ENCODE measurements at places on chromosomes 2 and 18.

DNA sequence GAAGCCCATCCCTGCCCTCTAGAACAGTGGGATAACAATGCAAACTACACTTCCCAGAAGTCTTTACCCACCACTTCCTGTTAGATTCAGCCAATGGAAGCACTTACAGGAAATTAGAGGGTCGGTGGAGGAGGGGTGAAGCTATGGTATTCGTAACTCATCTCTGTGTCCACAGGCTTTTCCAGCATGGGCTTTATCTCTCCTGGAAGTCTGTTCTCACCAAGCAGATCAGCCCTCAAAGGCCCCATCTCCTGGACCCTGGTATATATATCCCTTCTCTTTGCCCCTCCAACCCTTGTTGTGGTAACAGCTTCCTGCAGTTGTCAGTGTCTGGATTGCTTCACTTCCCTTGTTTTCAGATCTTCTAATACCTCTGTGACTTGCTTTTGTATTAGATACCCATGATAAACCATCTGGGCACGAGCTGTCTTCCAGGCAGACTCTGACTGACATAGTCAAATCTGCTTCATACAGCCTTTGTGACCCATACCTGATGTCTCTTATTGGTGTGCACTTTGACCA is 475.0 kb upstream of the POU3F3 start:
- no peak for DNase-seq

GRCh38 chr2:142649581-142649980 is 227.9 kb upstream of the KYNU start:
- no peak for DNase-seq

DNA sequence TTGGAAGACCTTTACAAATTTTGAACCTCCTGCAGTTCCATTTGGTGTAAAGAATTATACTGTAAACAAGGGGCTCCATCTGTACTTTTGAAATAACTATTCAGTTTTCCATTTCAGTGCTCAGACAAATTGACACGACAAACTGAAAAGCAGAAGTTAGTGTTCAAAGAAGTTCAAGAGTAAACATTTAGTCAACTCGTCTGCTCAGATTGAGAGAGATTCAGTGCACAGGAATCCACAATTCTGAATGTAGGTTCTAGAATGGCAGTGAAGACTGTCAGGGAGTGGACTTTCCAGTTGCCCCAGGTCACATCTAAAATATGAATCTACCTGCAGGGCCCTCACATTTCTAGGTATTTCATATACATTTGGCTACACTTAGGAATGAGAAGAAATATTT is 322.3 kb upstream of the TCF4 start:
- DNase-seq: no peak

GRCh38 chr2:26414311-26414710 is 12.6 kb downstream of the DRC1 start:
- no peak for DNase-seq

DNA sequence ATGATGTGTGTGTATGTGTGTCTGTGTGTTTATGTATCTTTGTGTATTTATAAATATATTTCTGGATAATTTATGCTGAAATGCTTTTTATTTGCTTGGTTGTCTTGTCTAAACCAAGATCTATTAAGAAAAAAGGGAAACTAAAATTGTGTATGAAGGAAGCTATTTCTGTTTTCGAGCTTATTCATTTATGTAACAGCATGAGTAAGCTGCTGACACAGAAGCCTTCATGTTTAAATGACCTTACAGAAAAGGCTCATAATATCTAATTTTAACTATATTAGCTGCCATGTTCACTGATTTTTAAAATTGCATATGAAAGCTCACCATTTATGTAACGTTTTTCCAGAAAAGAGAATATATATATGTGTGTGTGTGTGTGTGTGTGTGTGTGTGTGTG is 392.8 kb downstream of the PTH2R start:
- DNase-seq: no peak

- DNase-seq: no peak
Observed at GRCh38 chr2:241893265-241893664, 23.7 kb downstream of the RTP5 start.

DNA sequence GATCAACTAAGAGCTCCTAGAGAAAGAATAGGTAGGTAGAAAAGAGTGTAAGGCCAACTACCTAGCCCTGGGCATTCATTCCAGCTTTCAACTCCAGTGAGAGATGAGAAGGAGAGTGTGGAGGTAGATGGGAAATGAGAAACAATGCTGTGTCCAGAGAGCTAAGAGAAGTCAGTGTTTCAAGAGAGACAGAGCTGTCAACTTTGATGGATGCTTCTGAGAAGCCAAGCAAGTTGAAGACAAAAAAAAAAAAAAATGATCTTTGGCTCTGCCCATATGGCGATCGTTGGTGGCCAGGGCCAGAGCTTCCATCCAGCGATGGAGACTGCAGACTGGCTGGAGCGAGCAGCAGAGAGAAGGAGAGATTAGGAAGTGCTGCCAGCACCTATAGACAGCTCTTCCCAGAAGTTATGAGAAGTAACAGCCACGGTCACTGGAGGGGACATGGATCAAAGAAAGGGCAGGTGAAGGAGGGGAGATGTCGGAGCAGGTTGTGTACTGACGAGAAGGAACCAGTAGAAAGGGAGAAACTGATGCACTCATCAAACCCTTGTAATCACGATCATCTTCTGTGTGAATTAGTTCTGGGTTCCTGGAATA is 112.4 kb upstream of the PPP1CB start:
- no peak for DNase-seq

- DNase-seq: no peak
Observed at GRCh38 chr18:75320506-75320905, 107.0 kb downstream of the SMIM21 start.

- no peak for DNase-seq
Observed at GRCh38 chr2:203625701-203626100, 80.7 kb upstream of the CD28 start.

- DNase-seq: no peak
Observed at GRCh38 chr2:108823286-108823685, 36.7 kb downstream of the CCDC138 start.

- no peak for DNase-seq
Observed at GRCh38 chr2:16155366-16155765, 215.0 kb downstream of the MYCN start.

- no peak for DNase-seq
Observed at GRCh38 chr2:66813525-66813924, 378.6 kb downstream of the MEIS1 start.

DNA sequence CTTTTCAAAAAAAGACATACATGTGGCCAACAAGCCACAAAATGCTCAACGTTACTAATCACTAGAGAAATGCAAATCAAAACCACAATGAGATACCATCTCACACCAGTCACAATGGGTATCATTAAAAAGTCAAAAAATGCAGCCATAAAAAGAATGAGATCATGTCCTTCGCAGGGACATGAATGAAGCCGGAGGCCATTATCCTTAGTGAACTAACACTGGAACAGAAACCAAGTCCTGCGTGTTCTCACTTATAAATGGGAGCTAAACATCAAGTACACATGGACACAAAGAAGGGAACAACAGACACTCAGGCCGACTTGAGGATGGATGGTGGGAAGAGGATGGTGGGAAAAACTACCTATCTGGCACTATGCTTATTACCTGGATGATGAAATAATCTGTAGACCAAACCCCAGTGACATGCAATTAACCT is 17.8 kb upstream of the ATL2 start:
- no peak for DNase-seq

GRCh38 chr18:61360404-61361383 is 27.5 kb downstream of the CDH20 start:
- DNase-seq: no peak

GRCh38 chr2:150256736-150257135 is 230.7 kb downstream of the RND3 start:
- DNase-seq: no peak

- no peak for DNase-seq
Observed at GRCh38 chr2:132734961-132735360, 65.0 kb upstream of the LYPD1 start.

GRCh38 chr2:197247083-197247482 is 63.5 kb downstream of the ANKRD44 start:
- no peak for DNase-seq

DNA sequence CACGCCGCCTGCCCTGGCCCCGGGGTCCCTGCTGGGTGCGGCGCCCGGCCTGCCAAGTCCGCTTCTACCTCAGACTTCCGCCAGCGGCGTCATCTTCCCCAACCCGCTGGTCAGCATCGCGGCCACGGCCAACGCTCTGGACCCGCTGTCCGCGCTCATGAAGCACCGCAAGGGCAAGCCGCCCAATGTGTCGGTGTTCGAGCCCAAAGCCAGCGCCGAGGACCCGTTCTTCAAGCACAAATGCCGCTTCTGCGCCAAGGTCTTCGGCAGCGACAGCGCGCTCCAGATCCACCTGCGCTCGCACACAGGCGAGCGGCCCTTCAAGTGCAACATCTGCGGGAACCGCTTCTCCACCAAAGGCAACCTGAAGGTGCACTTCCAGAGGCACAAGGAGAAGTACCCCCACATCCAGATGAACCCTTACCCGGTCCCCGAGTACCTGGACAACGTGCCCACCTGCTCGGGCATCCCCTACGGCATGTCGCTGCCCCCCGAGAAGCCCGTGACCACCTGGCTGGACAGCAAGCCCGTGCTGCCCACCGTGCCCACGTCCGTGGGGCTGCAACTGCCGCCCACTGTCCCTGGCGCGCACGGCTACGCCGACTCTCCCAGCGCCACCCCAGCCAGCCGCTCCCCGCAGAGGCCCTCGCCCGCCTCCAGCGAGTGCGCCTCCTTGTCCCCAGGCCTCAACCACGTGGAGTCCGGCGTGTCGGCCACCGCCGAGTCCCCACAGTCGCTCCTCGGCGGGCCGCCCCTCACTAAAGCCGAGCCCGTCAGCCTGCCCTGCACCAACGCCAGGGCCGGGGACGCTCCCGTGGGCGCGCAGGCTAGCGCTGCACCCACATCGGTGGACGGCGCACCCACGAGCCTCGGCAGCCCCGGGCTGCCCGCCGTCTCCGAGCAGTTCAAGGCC is 13.7 kb downstream of the SALL3 start:
- no peak for DNase-seq

- no peak for DNase-seq
Observed at GRCh38 chr2:73993376-73993775, 8.7 kb downstream of the TET3 start.

DNA sequence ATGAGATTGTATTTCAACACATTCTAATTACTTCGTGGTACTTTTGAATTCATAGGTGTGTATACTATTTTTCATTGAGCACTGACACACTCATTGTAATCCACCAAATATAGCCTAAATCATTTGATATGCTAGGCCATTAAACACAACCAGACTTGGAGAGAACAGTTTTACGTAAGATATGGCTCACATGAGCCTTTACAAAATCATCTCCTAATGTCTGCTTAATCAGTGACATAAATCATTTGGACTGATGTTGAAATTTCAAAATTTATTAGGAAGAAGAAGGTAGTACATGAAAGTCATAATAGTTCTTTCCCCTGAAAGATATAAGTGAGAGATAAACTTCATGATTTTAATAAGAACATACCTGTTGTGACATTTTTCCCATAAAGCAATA is 550.2 kb upstream of the LINC00305 start:
- no peak for DNase-seq

- no peak for DNase-seq
Observed at GRCh38 chr18:24876266-24876665, 415.8 kb downstream of the HRH4 start.

- no peak for DNase-seq
Observed at GRCh38 chr18:55003695-55004094, 44.4 kb upstream of the CCDC68 start.

- DNase-seq: no peak
Observed at GRCh38 chr2:144211826-144212225, 308.1 kb downstream of the ZEB2 start.

DNA sequence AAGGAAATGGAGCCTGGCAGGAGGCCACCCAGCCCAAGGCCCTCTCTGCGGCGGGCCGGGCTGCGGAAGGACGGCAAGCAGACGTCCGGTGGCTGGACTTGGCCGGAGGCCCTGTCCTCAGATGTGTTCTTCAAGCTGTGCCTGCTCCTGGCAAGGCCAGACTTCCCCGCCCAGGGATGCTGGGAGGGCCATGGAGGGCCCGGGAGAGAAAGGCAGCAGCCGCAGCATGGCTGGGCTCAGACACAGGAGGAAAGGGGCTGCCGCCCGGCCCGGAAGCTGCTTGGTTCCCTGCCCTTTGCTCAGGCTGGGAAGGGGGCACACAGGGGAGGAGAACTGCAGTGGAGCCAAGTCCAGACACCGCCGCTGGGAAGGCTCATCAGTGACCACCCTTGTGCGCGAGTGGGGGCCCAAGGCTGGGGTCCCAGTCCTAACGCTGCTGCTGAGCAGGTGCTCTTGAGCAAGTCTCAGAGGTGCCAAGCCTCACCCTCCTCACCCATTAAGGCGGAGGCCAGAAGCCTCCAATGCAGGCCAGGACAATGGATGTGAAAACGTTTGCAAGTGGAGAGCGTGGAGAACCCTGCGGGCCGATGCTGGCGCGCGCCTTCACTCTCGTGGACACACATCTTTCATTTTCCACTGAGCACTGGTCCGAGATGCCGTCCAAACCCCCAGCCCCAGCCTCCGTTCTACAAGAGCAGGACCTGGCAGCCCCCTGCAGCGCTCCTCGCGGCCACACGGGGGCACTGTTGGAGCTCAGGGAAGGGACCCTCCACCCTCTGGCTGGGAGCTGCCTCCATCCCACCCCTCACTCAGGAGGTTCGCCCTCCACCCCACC is 7.9 kb downstream of the CROCC2 start:
- DNase-seq: peak; percentile 53

GRCh38 chr18:5979176-5979888 is 84.0 kb upstream of the TMEM200C start:
- no peak for DNase-seq

Measured in stimulated activated effector memory CD8-positive, alpha-beta T cell treated with anti-CD3 and anti-CD28 coated beads, Interleukin-12 subunit alpha, Interleukin-12 subunit beta, amount 100 ng/mL, for 72 hours (primary cell).